ENCODE measurements at places on chromosomes 3 and 15. TPM values are rescaled to one million over a fixed set of nuclear protein-coding genes. Genes with fewer than 3 reads are reported as not detected.

Gene WDR93
- 1.2 TPM for polyA plus RNA-seq

Gene FOXB1
- polyA plus RNA-seq = not detected

Gene NMNAT3
- 6.8 TPM for polyA plus RNA-seq

Gene C2CD4A
- polyA plus RNA-seq = 0.04 TPM

Gene MOBP
- 0.24 TPM for polyA plus RNA-seq

Gene CEMIP
- polyA plus RNA-seq = 19.6 TPM

Gene APBA2
- polyA plus RNA-seq = 11.6 TPM

Gene FRMD4B
- polyA plus RNA-seq = 52.6 TPM

Gene CKMT1B
- polyA plus RNA-seq = 0.63 TPM

Gene HRG
- 0.09 TPM for polyA plus RNA-seq

Gene HRH1
- polyA plus RNA-seq = 5.9 TPM

Gene GSK3B
- polyA plus RNA-seq = 45.3 TPM

Gene ACAD9
- 38.4 TPM for polyA plus RNA-seq

Gene ARNT2
- 43.6 TPM for polyA plus RNA-seq

Gene CACNA1D
- polyA plus RNA-seq = 56.4 TPM

Gene XXYLT1
- 27.2 TPM for polyA plus RNA-seq

Gene TMPRSS7
- polyA plus RNA-seq = 0.08 TPM

Gene RPL29
- polyA plus RNA-seq = 1,885 TPM

Gene SYNPR
- polyA plus RNA-seq = 0.27 TPM

Gene RBP2
- 0.96 TPM for polyA plus RNA-seq

Gene DLEC1
- 10.4 TPM for polyA plus RNA-seq

Gene IGF2BP2
- polyA plus RNA-seq = 53.3 TPM

Gene TGM5
- polyA plus RNA-seq = not detected

Gene PLCH1
- polyA plus RNA-seq = 17.2 TPM

Gene IMPG2
- 0.71 TPM for polyA plus RNA-seq

Gene PAQR5
- polyA plus RNA-seq = 5.3 TPM

Gene RAP2B
- 26.2 TPM for polyA plus RNA-seq

Gene PGBD4
- polyA plus RNA-seq = 1.9 TPM

Gene C3orf22
- polyA plus RNA-seq = 0.06 TPM

Gene CFAP20DC
- polyA plus RNA-seq = 6.2 TPM

Gene CHST13
- polyA plus RNA-seq = 0.23 TPM

Gene GREM1
- polyA plus RNA-seq = 0.11 TPM

Gene FEZF2
- not detected for polyA plus RNA-seq

Gene B3GNT5
- polyA plus RNA-seq = 18.1 TPM

Gene SCN11A
- polyA plus RNA-seq = 0.88 TPM

Gene KBTBD13
- 0.43 TPM for polyA plus RNA-seq

Gene SPSB4
- 8.6 TPM for polyA plus RNA-seq

Gene COL6A6
- 58.5 TPM for polyA plus RNA-seq

Gene AHSG
- 35.6 TPM for polyA plus RNA-seq

Gene C3orf52
- 8.8 TPM for polyA plus RNA-seq

Gene SLC12A1
- polyA plus RNA-seq = 2.6 TPM

Gene C15orf40
- 21.1 TPM for polyA plus RNA-seq

Gene CHRFAM7A
- 4.1 TPM for polyA plus RNA-seq

Gene CACNA2D2
- polyA plus RNA-seq = 33.6 TPM

Gene GABRR3
- not detected for polyA plus RNA-seq

Measured in right lung (tissue), 10 donors.